ENCODE measurements at places on chromosomes 3 and 15.

DNA sequence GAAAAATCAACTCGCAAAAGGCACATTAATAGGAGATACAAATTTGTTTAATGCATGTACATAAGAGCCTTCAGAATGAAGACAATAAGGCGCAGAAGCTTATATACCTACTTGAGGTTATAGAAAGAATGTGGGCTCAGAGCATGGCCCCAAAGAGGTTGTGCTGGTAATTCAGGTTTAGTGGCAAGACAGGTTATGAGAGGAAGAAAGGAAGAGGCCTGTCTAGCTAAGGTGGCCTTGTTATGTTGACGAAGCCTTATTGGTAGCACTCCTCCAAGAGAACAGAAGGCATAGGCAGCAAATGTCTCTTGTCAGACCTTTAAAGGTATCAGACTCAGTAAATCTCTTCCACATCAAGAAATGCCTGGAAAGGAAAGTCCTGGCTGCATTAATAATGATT, 290.8 kb downstream of the MCTP2 start:
- DNase-seq = no peak

GRCh38 chr15:37339437-37339836, 239.1 kb upstream of the MEIS2 start:
- DNase-seq = no peak

- DNase-seq = no peak
Observed at GRCh38 chr3:13110678-13111116, 37.5 kb upstream of the IQSEC1 start.

DNA sequence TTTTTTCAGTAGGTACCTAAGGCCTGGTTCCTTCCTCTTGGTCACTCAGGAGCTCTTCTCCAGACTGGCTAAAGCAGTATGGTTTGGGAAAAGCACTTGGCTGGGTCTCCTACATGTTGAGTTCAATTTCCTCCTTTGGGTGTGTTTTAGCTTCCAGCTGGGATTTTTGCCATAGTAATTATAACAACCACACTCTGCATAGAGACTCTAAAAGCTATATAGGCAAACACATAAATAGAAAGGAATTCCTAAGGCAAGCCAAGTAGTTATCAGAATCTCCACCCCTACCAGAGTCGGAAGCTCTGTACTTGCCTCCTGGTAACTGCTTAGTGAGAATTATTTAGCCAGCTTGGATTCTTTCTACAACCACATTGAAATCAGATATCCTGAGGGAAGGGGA, 48.6 kb downstream of the FOXL2 start:
- DNase-seq = no peak

- DNase-seq = no peak
Observed at GRCh38 chr3:27147215-27147614, 222.0 kb downstream of the NEK10 start.

DNA sequence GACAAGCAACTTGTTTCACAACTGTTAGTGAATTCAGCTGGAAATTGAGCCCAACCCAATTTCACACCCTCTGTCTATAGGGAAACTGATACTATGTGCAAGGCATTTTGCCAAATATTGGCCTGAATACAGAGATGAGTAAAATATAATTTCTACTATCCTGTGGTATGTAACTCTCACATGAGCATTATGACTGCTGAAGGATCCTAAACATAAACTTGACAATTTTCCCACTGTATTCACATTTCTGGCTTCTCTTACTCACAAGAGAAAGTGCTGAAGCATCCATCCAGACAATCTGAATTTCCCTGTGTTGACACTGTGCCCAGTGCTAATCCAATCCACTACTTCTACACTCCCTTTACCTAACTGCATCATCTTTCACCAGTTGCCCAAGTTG, 28.4 kb downstream of the SERPINI2 start:
- DNase-seq = no peak

GRCh38 chr15:98937413-98938104, 70.0 kb downstream of the PGPEP1L start:
- DNase-seq = no peak

- DNase-seq = no peak
Observed at GRCh38 chr15:66390678-66391077, 4.0 kb downstream of the MAP2K1 start.

GRCh38 chr15:100895721-100896120, 16.1 kb downstream of the ALDH1A3 start:
- no peak for DNase-seq

- DNase-seq = no peak
Observed at GRCh38 chr3:127566833-127567232, 23.7 kb downstream of the TPRA1 start.

GRCh38 chr3:136979684-136980083, 21.9 kb downstream of the IL20RB start:
- DNase-seq = no peak

GRCh38 chr3:183871541-183871940, 13.1 kb downstream of the PARL start:
- no peak for DNase-seq

DNA sequence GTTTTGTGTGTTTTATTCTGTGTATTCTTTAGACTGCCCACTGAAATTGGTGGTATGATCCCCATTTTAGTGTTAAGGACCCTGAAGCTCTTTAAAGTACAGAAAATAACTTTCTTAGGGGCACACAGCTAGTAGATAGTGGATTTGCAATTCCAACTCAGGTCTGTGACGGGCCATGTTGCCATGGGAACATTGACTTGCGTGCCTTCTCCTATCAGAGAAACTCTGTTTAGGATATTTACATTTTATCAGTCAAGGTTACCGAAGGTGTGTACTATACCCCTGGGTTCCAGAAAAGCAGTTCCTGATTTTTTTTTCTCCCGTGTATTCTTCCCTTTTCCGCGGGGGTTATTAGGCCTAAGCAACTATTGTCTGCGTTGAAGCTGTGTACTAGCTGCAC, 19.4 kb downstream of the MYZAP start:
- no peak for DNase-seq

DNA sequence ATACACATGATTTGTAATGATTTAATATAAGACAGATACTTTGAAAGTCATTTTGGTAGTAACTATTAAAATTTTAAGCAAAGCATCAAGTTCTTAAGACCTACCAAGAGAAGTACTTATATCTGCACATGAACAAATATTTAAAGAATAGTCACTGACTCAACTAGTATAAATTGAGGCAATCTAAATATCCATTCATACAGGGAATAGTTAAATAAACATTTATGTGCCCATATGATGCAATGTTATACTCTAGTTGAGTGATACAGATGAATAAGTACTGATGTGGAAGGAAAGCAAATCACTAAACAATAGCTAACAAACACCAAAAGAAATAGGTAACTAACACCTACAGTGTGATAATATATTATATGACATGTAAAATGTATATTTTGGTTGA, 527.7 kb downstream of the EPHA3 start:
- DNase-seq = no peak

GRCh38 chr3:128878556-128879124, 780 bp upstream of the ACAD9 start:
- no peak for DNase-seq

GRCh38 chr3:112649478-112649735, 8.5 kb upstream of the CCDC80 start:
- DNase-seq = no peak
